GM06990 (cell line): ENCODE measurements at places on chromosomes 16 and 17.

- no peak for DNase-seq
Observed at GRCh38 chr17:4235372-4236279, 28.2 kb downstream of the ANKFY1 start.

DNA sequence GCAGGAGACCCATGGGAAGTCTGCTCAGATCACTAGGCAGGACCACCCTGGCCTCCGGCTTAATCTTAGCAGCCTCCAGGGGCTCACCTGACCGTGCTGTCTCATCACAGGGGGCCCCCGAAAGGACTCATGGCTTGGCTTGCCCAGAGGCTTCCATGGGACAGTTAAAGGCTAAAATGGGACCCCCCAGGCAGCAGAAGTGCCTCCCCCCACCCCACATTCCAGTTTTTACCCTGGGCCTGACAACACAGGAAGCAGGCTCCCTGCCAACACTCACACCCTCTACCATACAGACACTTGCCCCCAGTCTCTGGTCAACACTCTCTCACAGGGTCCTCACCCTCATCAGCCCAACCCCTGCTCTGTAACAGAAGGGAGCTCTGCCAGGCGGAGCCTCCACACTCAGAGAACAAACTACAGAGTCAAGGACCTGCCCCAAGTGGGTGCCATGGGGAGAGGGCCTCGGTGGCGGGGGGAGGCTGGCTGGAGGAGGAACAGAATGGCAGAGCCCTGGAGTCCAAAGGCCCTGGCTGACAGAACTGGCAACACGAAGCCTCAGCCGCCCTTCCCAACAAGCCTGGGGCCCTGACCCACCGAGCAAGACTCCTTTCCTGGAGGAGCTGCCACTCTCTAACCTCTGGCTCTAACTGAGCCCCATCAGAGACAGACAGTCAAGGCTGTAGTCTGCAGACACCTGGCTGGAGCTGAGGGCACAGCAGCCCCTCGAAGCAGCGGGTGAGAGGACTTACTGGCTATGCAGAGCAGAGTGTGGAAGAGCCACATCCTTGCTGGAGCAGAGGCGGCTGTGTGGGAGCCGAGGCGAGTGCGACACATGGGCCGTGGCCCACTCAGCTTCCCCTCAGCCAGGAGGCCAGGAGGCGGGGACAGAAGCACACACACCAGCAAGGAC, at the start of gene ITGAE:
Gene ITGAE, minus strand, starts transcription at position 827 of the 910 bp plus-strand sequence. Its CDS starts 44 bp downstream, at position 783.
- no peak for DNase-seq

GRCh38 chr16:53545433-53545832, 42.4 kb upstream of the AKTIP start:
- DNase-seq, result no peak

GRCh38 chr16:14501331-14502255, 128.5 kb downstream of the PARN start:
- peak; percentile 62 for DNase-seq
